Activated B cell treated with CpG ODN at 0.5 μM for 24 hours (primary cell): ENCODE measurements at places on chromosomes 3 and 15.

DNA sequence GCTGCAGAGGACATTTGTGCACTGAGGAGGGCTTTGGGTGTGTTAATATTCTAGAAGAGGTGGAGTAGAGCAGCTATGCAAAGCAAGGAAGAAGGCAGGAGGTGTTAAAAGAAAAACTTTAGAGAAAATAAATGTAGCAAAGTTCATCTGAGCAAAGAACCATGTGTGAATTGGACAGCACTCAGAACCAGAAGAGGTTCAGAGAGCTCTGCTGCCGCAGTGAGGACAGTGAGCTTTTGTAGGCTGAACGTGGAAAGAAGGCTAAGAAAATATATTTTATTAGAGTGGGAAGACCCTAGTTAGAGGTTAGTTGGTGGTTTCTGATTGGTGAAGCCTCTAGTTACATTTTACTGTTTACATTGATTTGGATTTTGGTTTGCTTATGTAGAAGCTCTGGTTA, 50.7 kb downstream of the ST6GAL1 start:
- no peak for DNase-seq

- DNase-seq, result no peak
Observed at GRCh38 chr15:30872341-30872748, 31.4 kb upstream of the FAN1 start.

- DNase-seq, result no peak
Observed at GRCh38 chr3:52473026-52473425, 17.6 kb downstream of the NISCH start.

DNA sequence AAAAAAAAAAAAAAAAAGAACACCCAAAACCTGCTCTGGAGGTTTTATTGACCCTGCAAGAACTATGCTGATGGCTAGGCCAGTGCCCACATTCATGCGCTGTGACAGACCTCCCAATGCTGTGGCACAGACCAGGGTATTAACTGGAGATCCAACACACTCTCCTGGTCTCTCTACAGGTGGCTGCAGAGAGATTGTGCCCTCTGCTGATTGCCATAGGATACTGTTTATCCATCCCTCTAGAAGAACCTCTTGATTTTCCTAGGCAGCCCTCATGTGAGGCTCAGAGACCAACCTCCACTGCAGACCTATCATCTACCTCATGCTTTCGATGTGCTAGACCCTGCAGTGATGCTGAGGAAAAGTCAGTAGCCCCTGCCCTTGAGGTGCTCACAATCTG, 125.5 kb upstream of the TRIM42 start:
- no peak for DNase-seq

DNA sequence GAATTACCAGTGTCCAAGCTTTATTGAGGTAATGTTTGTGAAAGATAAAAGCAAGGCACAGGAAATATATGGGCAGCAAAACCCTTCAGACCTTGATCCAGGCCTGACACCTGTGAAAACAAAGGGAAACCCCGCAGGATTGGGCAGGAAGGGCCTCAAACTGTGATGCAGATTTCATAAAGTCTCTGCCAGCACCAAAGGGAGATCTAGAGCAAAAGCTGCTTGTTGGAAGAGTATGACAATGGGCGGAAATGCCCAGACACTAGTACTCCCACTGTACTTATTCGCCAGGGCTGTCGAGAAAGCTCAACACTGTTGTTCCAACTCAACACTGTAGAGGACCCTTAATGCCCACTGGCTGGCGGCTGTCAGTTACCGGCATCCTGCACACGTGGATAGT, 207.9 kb downstream of the CD47 start:
- DNase-seq, result no peak

- no peak for DNase-seq
Observed at GRCh38 chr3:86921971-86922680, 68.8 kb downstream of the VGLL3 start.

- peak; percentile 65 for DNase-seq
Observed at GRCh38 chr3:186617036-186617946, 4.4 kb downstream of the AHSG start.

GRCh38 chr15:42371096-42371495, 11.8 kb downstream of the CAPN3 start:
- DNase-seq, result no peak

- DNase-seq, result no peak
Observed at GRCh38 chr3:46321461-46322104, 32.3 kb upstream of the CCR2 start.

DNA sequence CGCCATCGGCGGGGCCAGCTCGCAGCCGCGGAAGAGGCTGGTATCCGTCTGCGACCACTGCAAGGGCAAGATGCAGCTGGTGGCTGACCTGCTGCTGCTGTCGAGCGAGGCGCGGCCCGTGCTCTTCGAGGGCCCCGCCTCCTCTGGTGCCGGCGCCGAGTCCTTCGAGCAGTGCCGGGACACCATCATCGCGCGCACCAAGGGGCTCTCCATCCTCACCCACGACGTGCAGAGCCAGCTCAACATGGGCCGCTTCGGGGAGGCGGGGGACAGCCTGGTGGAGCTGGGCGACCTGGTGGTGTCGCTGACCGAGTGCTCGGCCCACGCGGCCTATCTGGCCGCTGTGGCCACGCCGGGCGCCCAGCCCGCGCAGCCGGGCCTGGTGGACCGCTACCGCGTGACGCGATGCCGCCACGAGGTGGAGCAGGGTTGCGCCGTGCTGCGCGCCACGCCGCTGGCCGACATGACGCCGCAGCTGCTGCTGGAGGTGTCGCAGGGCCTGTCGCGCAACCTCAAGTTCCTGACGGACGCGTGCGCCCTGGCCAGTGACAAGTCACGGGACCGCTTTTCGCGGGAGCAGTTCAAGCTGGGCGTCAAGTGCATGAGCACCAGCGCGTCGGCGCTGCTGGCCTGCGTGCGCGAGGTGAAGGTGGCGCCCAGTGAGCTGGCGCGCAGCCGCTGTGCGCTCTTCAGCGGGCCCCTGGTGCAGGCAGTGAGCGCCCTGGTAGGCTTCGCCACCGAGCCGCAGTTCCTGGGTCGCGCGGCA, 1.8 kb downstream of the TLNRD1 start:
- DNase-seq, result no peak

GRCh38 chr15:38721568-38721945, 156.9 kb upstream of the RASGRP1 start:
- DNase-seq, result no peak

- DNase-seq, result no peak
Observed at GRCh38 chr3:12948891-12949711, 107.7 kb upstream of the RPL32 start.

- no peak for DNase-seq
Observed at GRCh38 chr3:72065236-72065635, 280.3 kb upstream of the PROK2 start.
